ENCODE measurements at places on chromosomes 3 and 15.
A peak's percentile ranks its signal among the peaks of the same experiment; 100 is the strongest.

DNA sequence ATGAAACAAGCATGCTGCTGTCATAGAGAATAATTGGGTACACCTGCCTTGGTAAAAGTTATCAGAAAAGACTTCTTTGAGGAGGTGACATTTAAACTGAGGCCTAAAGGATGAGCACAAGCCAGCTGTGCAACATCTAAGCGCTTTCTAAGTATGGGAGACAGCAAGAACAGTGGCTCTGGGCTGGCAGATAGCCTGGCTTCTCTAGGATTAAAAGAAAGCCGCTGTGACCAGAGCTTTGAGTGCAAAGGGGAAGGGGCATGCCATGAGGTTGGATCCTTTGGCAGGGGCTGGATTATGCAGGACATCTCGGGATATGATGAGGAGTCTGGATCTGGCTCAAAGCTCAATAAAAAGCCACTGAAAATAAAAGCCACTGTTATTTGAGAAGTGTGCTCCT is 99.2 kb downstream of the FBN1 start:
- DNase-seq, result no peak

DNA sequence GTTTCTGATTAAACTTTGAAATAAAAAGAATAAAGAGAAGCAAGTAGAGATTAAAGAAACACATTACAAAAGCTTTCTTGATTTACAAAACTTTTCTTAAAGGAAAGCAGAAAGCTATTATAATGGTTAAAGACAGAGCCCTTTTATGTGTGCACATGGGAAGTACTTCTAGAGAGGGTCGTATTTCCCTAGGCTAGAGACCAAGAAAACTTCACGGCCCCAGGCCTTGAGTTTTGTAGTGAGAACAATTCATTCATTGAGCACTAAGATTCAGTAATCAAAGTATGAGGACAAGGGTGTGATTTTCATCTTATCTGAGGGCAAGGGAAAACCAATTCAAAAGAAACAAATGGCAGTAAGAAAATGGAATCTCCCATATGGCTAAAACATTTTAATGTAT is 854.1 kb downstream of the ROBO1 start:
- DNase-seq, result no peak

GRCh38 chr3:8153800-8154199 is 347.8 kb upstream of the LMCD1 start:
- no peak for DNase-seq

- no peak for DNase-seq
Observed at GRCh38 chr15:86650094-86650493, 570.4 kb downstream of the AGBL1 start.

- no peak for DNase-seq
Observed at GRCh38 chr3:147297761-147298350, 108.5 kb downstream of the ZIC4 start.

- DNase-seq, result no peak
Observed at GRCh38 chr3:56453011-56453410, 15.3 kb downstream of the ERC2 start.

GRCh38 chr3:128481438-128481942 is 11.5 kb downstream of the GATA2 start:
- no peak for DNase-seq

- DNase-seq, result no peak
Observed at GRCh38 chr3:134428401-134428800, 54.2 kb upstream of the AMOTL2 start.

- DNase-seq, result no peak
Observed at GRCh38 chr3:191378142-191378812, 48.0 kb upstream of the UTS2B start.

- DNase-seq, result no peak
Observed at GRCh38 chr3:170044795-170045244, 7.0 kb downstream of the GPR160 start.

GRCh38 chr15:23083115-23083514 is 43.7 kb upstream of the TUBGCP5 start:
- DNase-seq, result no peak

- DNase-seq, result no peak
Observed at GRCh38 chr3:159257954-159258353, 456.1 kb downstream of the MFSD1 start.

DNA sequence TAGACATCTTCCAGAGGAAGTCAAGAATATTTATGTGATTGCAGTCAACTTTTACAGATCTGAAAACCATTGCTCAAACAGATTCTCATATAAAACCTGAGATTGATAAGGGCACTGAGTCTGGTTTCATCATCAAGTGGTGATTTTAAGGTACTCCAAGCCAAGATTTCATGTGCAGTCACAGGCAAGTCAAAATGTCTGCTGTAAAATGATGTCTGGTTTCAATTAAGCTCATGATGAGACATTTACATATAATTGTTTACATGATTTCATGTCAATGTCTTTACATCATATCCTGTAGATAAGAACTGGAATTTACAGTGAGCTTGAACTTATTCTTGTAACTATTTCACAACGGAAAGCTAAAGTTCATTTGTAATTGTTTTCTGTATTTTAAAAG is 1215.5 kb downstream of the ROBO2 start:
- peak; percentile 63 for DNase-seq

DNA sequence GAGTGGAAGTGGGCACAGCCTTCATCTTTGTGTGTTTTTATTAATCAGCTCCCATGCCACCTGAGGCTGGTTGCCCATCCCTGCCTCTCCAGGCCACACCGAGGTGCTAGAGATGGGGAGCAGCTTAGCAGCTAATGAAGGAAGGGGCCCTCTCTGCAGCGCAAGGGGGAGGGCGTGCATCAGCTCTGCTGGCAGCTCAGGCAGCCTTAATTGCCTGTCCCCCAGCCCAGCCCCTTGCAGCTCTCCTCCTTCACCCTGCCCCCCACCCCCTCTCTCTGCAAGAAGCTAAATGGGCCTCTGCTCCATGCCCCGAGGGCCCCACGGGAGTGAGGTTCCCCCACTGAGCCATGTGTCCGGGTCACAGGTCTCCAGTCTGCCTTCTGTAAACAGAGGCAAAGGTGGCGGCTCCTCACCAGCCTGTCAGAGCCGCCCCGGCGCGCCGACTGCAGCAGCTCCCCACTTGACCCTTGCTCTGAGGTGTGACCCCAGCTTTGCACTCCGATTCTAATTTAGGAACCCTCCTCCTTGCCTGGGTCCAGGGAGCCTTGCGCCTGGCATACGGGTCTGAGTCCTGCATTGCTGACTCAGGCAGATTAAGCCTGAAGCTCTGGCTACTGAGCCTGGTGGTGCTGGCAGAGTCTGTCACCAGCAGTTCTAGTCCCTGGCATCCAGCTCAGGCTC is 27.9 kb upstream of the NTRK3 start:
- no peak for DNase-seq

- no peak for DNase-seq
Observed at GRCh38 chr3:53802256-53802880, 43.9 kb downstream of the CHDH start.

GRCh38 chr15:74884428-74885223 is 5.2 kb upstream of the MPI start:
- no peak for DNase-seq

DNA sequence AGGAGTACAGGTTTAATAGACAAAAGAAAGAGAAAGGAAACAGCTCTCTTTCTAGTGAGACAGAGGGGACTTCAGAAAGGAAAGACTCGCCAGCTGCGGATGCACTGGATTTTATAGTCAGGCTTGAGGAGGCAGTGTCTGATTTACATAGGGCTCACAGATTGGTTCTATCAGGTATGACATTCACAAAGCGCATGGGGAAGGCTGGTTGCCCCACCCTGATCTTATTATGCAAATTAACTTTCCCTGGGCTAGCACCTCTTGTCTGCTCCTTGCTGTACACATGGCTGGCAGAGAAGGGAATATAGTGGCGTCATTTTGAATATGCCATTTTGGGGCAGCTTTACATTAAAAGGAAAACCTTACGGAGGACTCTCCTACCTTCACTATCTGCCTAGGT is 938.4 kb upstream of the SEMA6D start:
- DNase-seq, result no peak

Measured in non-pigmented ciliary epithelial cell (primary cell).